ENCODE measurements at places on chromosomes 4 and X.
A peak's percentile ranks its signal among the peaks of the same experiment; 100 is the strongest.

DNA sequence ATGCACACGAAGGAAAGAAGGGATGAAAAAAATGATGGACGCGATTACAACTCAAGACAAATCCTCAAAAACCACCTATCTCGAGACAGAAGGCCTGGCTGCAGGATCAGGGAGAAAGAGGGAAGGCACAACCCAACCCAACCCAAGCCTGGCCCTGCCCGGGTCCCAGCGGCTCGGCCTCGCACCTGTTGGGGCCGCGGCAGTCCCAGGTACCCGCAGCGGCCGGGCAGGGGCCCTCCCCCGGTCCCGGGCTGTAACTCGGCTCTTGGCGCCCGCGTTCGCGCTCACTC is 464 bp downstream of the RASGEF1B start:
- DNase-seq, result no peak

DNA sequence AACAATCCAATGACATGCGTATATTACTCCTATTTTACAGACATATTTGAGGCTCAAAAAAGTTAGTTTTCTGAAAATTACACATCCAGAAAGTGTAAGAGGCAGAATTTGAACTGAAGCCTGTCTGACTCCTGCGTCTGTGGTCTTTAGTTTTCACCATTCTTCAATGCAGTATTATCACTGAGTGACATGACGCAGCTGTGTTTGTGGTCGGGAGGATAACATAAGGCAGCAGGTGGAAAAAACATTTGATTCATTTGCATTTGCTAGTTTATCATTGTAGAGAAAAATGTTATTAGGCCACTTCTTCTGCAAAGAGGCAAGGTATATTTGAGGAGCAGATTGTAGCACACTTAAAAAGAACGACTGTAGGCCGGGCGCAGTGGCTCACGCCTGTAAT is 186.7 kb downstream of the TENM3 start:
- DNase-seq, result no peak

DNA sequence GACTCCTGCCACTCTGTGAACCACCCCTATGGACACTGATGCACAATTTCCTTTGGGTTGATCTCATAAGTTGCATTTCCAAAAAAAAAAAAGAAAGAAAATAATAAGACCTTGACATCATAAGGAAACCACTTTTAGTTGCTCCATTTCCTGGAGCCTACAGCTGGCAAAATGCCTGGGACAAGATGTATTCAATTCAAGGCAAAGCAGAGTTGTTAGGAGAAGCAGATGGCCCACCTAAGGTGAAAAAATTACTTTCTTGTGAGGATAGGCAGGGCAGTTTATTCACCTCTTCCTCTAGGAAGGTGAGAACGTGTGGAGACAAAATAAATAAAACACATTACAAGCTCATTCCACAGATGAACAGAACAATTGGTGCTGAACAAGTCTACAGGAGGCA is 14.1 kb upstream of the SCRG1 start:
- no peak for DNase-seq

DNA sequence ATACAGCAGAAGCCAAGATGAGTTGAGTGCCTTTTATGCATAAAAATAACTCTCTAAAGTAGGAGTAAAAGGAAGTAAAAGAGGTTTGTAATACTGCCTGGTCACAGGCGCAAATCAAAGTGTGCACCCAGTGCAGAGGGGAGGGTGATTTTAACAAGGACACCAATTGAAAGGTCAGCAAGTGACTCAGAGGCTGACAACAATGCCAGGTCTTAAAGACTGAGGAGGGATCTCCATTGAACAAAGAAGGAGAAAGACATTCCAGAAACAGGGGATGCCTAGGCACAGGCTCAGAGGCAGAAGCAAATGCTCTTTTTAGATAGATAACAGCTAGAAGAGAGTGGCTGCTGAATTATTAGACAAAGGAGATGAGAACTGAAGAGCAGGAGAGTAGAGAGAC is 297.4 kb upstream of the VCX start:
- DNase-seq, result no peak

GRCh38 chr4:17912011-17912410 is 101.2 kb downstream of the NCAPG start:
- DNase-seq, result no peak

- no peak for DNase-seq
Observed at GRCh38 chrX:23981711-23982110, 45.3 kb downstream of the KLHL15 start.

DNA sequence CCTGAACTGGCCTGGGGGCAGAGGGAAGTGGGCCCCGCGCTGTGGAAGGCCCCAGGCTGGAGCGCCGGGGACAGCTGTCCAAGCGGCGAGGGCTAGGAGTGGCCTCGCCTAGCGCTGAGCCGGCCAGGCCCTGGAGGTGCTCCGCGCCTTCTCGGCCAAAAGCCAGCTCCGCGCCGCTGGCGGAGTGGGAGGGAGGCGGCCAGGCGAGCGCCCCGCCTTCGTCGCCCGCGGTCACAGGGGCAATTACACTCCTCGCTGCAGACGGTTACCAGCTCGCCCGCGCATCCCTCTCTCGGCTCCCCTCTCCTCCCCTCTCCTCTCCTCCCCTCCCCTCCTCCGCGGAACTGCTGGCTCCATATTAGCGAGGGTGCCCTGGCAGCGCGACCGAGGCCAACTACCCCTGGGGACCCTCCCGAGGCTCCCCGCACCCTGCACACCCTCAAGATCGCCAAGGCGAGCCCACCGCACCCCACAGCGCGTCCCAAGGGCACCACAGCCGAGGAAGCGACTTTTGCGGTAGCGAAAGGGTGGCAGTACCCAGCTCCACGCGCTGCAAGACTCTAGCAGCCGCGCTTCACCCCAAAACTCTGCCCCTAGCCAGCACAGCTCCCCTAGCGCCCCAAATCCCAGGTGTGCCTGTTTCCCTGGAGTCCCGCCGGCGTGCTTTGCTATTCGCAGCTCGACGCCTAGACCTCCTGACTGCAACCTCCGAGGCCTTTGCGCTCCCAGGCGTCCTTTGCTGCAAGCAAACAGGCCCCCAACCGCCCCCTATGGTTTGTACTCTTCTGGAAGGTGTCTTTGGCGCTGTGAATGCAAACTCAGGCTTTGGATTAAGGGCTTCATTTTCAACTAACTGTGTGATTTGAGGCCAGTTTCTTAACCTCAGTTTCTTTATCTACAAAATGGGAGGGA is 91.4 kb downstream of the BCOR start:
- peak; percentile 30 for DNase-seq

- DNase-seq, result no peak
Observed at GRCh38 chrX:136546371-136546781, 14.4 kb downstream of the VGLL1 start.

GRCh38 chr4:58957711-58958110 is 1847.5 kb upstream of the IGFBP7 start:
- no peak for DNase-seq

DNA sequence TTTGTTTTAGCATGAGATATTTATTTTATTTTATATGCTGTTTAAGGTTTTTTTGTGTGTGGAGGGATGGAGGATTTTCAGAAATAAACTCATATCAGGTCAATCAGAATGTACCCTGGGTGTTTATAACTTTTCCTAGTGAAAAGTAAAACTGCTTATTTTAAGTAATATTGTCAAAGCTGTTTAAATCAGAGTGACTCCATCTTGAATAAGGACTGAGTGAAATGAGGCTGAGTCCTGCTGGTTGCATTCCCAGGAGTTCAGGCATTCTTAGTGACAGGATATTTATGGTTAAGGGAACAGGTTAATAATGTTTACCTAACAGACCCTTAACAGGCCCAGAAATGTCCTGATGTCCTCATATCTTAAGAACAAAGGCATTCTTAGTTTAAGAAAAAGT is 1160.9 kb upstream of the PCDH7 start:
- DNase-seq, result no peak

DNA sequence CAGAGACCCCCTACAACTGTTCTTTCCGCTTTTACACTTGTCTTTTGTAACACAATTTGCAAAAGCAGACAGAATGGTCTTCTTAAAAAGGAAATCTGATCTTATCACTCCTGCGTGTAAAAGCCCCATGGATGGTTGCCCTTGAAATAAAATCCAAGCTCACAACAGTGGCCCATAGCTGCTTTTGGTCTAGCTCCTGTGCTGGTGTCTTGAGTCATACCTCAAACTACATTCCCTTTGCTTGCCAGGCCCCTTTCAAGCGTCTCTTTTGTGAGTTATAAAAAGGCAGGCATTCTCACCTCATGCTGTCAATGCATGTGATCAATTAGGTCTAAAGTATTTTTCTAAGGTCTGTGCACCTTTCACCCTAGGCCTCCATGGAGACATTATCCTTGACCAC is 27.6 kb downstream of the HPGD start:
- DNase-seq, result no peak

DNA sequence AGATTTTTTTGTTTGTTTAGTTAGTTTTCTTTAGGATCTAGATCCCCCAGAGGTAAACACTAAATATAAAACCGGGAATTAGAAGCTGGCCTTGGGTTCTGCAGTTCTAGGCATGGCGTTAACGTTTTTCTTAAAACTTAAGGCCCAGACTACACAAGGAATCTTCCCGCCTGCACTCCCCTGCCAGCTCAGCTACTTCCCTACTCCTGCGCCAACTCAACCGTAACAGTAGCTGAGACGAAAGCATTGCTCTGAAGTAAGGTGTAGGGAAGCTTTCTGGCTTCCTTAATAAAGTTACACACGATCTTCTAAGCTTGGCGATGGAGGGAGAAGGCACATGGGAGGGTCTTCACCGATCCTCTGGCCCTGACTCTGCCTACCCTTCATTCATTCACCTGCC is 37.1 kb downstream of the CPE start:
- no peak for DNase-seq

DNA sequence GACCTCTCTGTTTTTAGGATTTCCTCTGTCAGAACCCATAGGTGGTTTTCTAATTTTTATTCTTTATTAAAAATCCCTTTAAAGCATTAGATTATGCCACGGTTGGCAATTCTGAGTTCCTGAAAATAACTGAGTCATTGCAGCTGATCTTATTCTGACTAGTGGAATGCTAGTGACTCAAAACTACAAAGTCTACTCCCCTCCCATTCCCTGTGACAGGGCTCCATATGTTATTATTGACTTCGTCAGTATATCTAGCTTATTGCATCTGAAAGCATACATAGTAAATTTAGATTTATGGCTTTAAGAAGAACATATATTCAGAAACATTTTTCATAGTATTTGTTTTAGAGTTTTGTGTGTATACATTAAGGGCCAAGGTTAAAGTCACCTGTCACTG is 38.5 kb downstream of the HERC3 start:
- DNase-seq, result no peak

DNA sequence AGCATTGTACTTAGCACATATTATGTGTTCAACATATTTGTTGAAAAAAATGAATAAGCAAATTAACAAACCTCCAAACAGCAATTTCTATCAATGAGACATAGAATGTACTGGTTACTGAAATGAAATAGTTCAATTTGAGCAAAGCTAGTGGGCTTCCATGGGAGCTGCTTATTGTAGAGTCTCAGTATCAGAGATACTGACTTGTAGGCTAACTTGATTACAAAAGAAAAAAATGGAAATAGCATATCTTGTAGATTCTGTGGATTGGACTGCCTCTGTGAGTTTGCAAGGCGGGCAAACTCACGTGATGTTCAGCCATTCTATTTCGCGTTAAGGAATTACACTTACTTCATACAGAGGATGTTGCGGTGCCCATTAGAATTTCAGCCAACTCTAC is 222.1 kb upstream of the JADE1 start:
- no peak for DNase-seq

DNA sequence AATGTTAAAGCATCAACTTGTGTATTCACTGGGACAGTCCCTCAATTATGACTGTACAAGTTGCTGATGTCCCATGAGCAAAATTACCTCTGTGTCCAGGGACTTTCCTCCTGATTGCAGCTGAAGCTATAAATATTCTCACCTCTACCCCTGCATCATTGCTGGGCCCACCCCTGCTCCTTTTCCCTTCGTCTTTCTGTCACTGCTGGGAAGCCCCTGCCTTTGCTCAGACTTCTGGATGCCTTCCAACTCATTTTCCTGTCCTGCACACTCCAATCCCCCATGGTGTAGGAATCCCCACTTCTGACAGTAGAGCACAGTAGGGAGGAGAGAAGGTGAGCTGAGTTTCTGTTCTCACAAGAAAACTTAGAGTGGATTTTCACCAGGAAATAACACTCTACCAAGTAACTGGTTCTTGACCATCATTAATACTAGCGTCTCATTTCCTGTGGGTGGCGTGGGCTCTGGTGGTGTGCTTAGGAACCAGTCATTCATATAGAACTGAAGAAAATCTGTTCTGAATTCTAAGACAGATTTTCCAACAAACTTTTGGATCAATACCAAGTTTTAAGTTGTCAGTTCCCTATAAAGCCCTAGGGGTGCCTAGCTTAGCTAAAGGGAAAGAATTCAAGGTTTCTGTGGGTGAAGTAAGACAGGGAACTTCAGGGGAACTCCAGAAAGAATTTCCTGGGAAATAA is 136.2 kb upstream of the MED14 start:
- no peak for DNase-seq
